Fibroblast of lung (primary cell): ENCODE measurements at places on chromosomes 7 and 10.
A peak's percentile ranks its signal among the peaks of the same experiment; 100 is the strongest.

DNA sequence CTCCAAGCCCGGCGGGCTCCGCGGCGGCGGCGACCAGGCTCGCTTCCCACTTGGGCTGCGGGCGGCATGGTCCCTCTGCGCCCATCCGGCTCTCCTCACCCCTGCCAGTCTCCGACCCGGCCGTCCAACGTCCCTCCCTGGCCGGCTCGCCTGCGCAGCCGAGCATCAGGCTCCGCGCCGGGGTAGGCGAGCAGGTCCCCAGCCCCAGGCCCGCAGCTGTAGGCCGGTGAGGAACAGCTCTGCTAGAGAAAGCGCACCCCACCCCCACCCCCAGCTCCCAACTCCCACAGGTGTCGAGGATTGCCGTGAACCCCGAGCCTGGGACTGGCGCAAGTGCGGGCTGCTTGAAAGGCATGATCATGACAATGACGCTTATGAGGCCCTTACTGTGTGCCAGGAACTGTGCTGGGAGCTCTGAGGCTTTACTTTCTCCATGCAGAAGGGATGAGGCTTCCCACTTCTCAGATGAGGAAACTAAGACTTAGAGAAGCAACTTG is 20.8 kb upstream of the PAX2 start:
- no peak for DNase-seq

DNA sequence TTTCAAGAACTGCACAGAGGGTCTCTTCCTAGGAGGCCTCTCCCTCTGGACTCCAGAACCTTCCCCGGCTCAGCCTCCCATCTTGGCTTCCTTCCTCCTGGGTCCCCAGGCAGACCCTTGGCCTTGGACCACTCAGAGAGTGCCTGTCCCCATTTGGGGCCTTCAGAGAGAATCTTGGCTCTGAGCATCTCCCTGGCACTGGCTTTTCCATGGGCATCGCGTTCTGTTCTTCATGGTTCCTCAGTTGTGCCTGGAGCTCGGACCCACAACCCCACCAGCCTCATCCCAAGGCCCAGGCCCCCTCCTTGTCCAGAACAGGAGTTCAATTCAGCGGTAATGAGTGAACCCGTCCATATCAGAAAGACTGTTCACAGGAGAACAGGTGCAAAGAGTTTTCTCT is 73.4 kb downstream of the VIPR2 start:
- DNase-seq = no peak

GRCh38 chr7:106568680-106569499 is 92.1 kb downstream of the CCDC71L start:
- DNase-seq = peak; percentile 63

DNA sequence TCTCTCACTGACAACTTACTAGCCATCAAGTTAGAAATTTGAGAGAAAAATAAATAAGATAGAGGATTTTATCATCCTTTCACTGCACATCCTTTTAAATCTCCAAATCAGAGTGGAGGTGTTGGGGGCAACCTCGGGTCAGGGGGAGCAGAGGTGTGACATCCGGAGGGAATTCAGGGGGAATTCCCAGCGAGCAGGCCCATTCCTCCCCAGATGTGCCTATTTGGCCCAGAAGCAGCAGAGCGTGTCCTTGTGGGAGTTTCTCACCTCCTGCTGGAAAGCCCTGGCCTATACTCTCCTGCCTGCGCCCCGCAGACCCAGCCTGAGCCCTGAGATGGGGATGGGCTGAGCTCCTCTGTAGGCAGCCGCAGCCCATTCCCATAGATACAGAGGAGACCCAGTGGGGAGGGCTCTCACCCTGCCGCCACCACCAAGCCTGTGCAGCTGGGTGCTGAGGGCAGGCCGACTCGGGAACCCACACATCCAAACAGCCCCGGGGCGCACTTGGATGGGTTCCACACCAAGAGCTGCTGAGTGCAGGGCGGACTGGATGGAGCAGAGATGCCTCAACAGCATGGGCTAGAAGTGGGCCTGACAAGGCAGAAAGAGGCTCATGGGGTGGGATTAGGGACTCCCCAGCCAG is 124.5 kb downstream of the CXCL12 start:
- no peak for DNase-seq

DNA sequence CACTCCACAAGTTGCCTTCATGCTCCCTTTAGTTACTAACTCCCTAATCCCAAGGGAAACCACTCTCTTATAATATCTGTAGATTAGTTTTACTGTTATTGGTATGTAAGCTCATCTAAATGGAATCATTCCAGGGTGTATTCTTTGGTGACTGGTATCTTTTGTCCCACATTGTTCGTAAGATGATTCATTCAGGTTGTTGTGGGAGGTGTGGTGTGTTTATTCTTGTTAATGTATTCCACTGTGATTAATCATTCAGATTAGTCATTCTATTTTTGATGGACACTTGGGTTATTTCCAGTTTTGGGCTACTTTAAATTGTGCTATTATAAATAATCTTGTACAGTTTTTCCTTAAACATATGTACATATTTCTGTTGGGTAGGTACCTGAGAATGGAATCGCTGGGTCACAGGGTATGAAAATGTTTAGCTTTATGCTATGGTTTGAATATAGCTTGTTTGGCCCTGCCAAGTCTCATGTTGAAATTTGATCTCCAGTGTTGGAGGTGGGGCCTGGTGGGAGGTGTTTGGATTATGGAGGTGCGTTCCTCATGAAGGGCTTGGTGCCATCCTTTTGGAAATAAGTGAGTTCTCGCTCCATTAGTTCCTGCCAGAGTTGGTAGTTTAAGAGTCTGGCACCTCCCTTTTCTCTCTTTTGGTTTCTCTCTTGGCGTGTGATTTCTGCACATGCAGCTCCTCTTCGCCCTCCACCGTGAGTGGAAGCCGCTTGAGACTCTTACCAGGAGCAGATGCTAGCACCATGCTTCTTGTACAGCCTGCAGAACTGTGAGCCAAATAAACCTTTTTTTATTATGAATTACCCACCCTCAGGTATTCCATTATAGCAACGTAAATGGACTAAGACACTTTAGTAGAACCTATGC is 13.8 kb downstream of the BTRC start:
- DNase-seq = peak; percentile 93

DNA sequence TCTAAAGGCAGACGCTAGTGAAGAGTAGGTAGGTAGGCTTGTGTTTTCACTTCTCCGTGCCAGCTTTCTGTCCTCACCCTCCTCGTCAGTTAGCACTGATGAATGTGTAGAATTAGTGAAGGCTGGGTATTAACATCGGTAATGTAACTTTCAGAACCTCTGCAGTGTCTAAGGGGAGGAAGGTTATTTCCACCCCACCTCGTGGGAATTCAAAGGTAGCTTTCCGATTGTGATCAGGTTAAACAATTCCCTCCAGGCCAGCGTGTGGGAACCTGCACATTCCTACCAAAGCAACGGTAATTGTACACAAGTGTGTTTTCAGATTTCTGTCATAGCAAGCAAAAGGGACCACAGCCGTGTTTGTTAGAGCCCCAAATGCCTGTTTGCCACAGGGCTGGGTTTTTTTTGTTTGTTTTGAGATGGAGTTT is 405.0 kb upstream of the GALNT17 start:
- DNase-seq = no peak

GRCh38 chr7:141071260-141071854 is 2.5 kb upstream of the TMEM178B start:
- peak; percentile 49 for DNase-seq
